Calu3 (cell line): ENCODE measurements at places on chromosomes 7 and 10. TPM values are rescaled to one million over a fixed set of nuclear protein-coding genes. Genes with fewer than 3 reads are reported as not detected.
A peak's percentile ranks its signal among the peaks of the same experiment; 100 is the strongest.

DNA sequence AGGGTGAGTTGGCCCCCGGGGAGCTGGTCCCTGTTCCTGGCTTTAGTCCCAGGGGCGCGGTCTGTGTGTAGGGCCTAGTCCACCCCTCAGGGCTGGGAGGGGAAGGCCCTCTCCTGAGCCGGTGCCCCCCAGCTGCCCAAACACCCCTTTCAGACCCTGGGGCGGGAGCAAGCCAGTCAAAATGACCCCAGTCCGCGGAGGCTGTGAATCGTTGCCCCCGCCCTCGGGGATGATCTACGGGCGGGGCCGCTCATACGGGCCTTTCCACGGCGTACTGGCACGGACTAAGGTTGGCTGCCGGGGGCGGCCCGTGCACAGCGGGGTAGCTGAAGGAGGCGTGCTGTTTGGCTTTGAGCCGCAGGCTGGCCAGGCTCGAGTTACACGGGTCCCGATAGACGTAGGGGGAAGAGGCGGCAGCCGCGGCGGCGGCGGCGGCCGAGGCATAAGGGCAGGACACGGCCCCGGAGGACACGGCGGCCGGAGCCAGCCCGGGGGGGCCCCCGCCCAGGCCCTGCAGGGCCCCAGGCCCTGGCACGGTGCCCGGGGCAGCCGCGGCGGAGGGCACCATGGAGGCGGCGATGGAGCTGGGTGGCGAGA lies 4.3 kb downstream of the ELOVL3 start:
- peak; percentile 33 for DNase-seq
- peak overlapping the region; percentile 70 for H3K4me3 ChIP-seq
- H3K27me3 ChIP-seq = peaks cover 39% of the 10 kb centered on the region
- peaks cover 7% of the 10 kb centered on the region for H3K4me1 ChIP-seq
- H3K27ac ChIP-seq = no peak overlapping the region

The KCNH2 gene
- 0.45 and 0.66 TPM in 2 replicates for total RNA-seq

The FRMPD2 gene
- 1.9 and 2.0 TPM in 2 replicates for total RNA-seq

- no peak for DNase-seq
- H3K27me3 ChIP-seq = peaks cover 9% of the 10 kb centered on the region
- H3K4me3 ChIP-seq = no peak overlapping the region
- no peaks in the 10 kb centered on the region for H3K36me3 ChIP-seq
- H3K27ac ChIP-seq = no peak overlapping the region
- H3K4me1 ChIP-seq = no peaks in the 10 kb centered on the region
Observed at GRCh38 chr10:2905851-2906250, 161.5 kb upstream of the PFKP start.
